HFFc6 (cell line): ENCODE measurements at places on chromosomes 6 and 20.

DNA sequence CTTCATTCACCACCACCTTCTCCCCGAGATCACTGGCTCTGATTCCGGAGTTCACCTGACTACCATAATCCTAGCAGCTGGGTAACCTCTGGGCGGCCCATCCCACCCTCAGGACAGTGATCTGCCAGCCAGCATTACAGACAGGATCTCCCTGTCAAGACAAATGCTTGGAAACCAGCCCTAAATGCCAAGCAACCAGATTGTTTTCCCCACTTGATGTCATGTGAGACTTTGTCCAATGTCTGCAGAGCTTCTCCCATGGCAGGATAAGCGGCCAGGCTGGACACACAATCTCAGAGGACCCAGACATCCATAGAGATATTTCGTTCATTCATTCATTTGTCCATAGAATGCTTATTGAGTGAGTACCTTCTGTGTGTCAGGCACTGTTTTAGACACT is 32.5 kb downstream of the PDYN start:
- no peak for DNase-seq

DNA sequence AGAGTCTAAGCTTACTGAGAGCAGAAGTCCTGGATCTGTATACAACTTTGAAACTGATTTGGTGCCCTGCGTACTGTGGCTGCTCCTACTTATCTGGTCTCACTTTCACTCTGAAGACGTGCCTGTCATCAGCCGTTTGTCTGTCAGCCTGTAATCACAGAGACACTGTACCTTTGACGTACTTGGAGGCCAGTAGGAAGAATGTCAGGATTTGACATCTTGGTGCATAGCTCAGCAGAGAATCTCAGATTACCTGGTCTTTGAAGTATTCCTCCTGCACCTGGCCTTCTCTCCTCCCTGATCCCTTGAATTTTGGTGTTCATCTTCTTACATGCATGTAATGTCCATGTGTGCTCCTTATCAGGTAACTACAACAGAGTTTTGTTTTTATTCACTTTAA is 37.7 kb downstream of the DSE start:
- no peak for DNase-seq

- DNase-seq, result peak; percentile 52
Observed at GRCh38 chr20:39108746-39109145, 146.6 kb downstream of the DHX35 start.

DNA sequence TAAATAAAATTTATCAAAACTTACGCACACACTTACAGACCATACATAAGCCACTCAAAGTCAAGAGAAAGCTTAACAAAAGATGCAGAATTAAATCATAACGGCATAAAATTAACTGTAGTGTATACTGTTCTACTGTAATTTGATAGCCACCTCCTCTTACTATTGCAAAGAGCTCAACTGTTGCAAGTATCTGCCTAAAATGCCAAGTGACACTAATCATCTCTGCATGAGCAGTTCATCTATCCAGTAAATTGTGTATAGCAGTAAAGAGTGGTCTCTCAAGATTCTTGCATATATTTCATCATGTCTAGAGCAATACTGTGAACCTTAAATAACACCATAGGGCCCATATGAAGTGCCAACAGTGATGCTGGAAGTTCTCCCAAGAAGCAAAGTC is 12.3 kb downstream of the OR2H2 start:
- no peak for DNase-seq

- no peak for DNase-seq
Observed at GRCh38 chr6:47126647-47127391, 84.7 kb upstream of the ADGRF1 start.

DNA sequence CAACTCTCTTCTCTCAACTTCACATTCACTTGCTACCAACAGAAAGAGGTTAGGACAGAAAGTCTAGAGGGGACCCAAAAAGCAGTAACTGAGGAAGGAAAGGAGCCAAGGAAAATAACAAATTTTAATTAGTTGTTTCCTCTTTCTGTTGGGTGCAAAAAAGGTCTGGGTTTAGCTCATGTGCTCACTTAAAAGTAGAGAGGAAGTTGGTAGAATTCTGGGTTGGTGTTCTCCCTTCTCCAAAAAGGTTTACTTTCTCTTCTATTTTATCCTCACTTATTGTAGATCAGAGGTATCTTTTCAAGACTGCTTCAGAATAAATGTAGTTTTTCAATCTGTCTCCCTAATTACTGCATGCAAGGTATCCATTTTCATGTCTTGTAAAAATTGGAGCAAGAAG is 42.8 kb downstream of the MAP3K7 start:
- DNase-seq, result no peak

DNA sequence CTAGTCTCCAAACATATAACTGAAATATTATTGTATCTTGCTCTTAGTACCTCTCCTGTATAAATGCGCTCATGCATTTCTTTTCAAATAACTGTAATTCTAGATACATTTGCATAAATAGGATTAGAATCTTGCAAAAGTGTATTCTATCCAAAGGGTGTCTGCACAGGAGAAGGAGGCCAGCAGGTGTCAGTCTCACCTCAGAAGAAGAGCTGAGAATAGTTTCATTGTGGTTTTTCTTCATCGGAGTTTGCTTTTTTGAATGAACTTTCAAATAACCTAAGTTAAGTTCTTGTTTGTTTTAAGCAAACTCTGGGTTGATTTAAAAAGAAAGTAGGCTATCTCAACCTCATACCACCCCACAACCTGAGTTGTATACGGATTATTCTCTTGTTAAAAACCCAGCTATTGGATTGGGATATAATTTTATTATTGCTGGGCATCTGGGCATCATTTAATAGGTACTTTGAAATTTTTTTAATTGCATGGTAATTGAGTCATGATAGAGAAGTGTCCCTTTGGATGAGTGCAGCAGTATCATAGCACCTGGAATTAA is 125.0 kb upstream of the MLIP start:
- DNase-seq, result peak; percentile 57

DNA sequence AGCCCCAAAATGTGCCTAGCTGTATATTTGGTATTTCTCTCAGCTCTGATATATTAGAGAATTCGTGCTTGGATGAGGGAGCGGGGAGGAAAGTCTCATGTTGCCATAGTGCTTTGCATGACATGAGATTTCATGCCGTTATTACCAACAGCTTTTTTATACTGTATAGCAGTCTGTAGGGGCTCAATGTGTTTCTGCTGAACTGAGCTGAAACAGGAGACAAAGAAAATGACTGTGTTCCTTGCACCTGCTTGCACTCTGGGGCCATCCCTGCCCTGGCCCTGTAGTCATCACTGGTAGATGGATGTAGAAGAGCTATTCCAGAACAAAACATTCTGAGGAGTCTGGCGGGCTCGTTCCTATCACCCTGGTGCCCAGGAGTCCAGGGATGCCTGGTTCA is 128.0 kb upstream of the SASH1 start:
- no peak for DNase-seq

DNA sequence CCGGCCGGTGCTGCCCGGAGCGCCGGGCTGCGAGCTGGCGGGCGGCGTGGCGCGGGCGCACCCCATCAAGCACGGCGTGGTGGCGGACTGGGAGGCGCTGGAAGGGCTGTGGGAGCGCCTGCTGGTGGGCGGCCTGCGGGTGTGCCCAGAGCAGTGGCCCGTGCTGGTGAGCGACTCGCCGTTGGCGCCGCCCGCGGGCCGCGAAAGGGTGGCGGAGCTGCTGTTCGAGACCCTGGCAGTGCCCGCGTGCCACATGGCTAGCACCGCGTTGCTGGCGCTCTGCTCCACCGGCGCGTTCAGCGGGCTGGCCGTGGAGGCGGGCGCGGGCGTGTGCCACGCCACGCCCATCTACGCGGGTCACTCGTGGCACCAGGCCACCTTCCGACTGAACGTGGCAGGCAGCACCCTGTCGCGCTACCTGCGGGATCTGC is 517 bp downstream of the ACTL10 start:
- DNase-seq, result no peak

DNA sequence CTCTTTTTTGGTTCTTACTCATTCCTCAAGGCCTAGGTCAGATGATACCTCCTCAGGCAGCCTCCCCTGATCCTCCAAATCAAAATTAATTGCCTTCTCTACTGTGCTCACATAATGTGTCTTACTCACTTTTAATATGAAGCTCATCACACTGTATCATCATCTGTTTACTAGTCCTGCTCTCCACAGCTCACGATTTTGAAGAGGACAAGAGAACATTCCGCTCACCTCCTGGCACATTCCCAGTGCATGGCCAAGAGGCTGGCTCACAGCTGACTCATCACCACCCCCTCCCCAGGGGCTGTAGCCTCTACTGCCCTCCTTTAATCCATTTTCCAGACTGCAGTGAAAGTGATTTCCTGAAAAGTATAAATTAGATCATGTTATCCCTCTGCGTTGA is 133.1 kb downstream of the ALDH8A1 start:
- DNase-seq, result peak; percentile 30

DNA sequence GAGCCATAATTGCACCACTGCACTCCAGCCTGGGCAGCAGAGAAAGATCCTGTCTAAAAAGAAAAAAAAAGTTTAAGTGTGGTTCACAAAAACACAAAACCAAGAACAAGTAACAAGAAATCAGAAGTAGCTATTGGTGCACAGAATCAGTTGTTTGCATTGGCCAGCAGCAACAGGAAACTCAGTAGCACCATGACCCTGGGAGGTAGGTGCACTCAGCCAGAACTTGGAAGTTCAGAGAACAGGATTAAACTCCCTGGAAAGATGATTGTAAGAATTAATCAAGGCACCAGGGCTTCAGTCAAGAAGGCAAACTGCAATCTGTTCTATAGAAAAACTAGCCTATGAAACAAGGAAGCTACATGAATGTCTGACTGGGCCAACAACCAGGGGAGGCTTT is 267.9 kb downstream of the COL12A1 start:
- no peak for DNase-seq

- peak; percentile 4 for DNase-seq
Observed at GRCh38 chr20:49887251-49888211, 27.8 kb downstream of the SPATA2 start.

DNA sequence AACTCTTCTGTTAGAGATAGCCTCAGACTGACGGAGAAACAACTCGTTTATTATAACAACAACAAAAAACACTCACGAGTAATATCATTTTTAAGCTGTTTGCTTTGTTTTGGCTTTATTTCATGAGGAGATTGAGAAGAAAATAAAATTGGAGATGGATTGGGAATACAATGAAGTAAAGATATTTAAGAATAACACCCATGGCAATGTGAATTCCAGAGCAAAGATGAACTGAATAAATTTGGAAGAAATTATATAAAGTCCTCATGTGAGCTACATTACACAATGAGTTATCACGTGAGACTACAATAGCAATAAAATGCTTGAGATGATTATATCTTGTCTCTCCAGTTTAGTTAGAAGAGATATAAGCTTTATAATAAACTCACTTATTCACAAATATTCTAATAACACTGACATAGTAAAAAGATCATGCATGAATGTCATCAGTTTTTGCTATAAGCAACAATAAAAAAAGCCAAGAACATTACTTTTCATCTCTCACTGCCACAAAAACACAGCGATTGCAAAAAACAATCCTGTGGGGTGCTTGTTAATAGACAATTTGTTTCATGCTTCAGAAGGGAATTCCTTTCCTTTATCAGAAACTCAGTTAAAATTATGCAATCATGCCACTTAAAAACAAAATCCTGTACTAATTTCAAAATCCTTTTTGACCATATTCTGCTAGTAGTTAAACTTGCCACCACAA is 696.7 kb upstream of the MARCKS start:
- DNase-seq, result no peak

GRCh38 chr20:54038961-54039360 is 31.4 kb downstream of the BCAS1 start:
- DNase-seq, result no peak

GRCh38 chr6:161227004-161227960 is 46.6 kb downstream of the AGPAT4 start:
- no peak for DNase-seq

GRCh38 chr6:128343706-128344105 is 176.7 kb downstream of the PTPRK start:
- no peak for DNase-seq

DNA sequence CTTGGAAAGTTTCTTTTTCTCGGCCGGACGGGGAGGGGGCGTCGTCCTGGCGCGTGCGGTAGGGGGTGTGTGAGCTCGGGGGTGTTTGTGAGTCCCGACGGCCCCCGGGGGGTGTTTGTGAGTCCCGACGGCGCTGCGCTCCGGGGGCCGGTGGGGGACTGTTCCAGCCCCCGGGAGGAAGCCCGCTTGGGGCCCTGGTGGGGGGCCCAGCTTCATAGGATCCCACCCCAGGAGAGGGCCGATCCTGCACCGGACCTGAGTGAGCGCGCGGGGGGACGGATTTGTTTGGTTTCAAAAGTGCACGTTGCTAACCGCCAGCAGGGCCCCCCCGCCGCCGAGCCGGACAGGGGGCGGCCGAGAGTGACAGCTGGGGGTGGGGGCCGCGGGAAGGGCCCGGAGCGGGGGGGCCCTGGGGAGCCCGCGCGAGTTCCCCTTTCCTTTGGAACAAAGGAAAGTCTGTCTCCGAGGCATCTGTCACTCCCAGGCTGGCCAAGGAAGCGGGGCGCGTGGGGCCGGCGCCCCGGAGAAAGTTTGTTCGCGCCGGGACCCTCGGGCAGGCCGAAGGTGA is 485 bp downstream of the TGIF2 start:
- DNase-seq, result no peak

DNA sequence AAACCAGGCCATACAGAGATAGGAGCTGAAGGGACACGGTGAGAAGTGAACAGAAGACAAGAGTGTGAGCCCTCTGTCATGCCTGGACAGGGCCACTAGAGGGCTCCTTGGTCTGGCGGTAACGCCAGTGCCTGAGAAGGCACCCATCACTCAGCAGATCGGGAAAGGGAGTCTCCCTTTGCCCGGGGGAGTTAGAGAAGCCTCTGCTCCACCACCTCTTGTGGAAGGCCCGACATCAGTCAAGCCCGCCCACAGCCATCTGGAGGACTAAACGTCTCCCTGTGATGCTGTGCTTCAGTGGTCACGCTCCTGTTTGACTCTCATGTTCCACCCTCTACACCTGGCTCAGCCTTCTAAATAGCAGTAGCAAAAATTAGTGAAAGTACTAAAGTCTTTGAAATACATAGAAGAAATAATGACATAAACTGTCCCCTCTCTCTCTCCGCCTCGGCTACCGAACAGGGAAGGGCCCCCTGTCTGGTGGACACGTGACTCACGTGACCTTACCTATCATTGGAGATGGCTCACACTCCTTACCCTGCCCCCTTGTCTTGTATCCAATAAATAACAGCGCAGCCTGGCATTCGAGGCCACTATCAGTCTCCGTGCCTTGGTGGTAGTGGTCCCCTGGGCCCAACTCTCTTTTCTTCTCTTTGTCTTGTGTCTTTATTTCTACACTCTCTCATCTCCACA is 66.7 kb downstream of the RPP21 start:
- peak; percentile 41 for DNase-seq

GRCh38 chr20:19602675-19603375 is 155.2 kb upstream of the RIN2 start:
- no peak for DNase-seq

GRCh38 chr6:157488716-157489118 is 107.7 kb downstream of the ZDHHC14 start:
- DNase-seq, result no peak

- DNase-seq, result no peak
Observed at GRCh38 chr20:51826372-51826771, 24.1 kb upstream of the SALL4 start.

DNA sequence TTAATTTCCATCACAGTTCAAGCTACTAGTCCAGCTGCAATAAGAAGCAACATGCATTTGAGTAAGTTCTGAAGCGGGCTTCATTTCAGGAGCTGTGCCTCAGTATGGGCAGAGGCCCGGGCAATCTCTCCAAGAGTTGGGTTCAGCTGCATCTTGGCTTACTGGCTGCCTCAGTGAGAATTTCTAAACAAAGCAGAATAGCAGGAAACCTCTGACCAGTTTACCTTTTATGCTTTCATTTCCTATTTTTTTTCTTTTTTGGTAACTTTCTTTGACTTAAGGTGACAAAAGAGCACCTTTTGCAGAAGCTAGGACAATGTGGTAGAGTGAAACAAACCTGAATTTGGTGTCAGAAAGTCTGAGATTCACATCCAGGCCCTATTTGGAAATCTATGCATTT is 51.0 kb upstream of the FBXO30 start:
- no peak for DNase-seq
